A549 treated with CpdA at 1 μM for 4 hours (cell line): ENCODE measurements at places on chromosomes 4 and X. TPM values are rescaled to one million over a fixed set of nuclear protein-coding genes. Genes with fewer than 3 reads are reported as not detected.

SSX4 gene
- total RNA-seq, result not detected in 5 replicates

ITGB1BP2 gene
- 0.87 to 1.2 TPM (median 1.0 TPM) in 5 replicates for total RNA-seq

GAB1 gene
- 1.8 to 2.3 TPM (median 2.2 TPM) in 5 replicates for total RNA-seq

GLRA3 gene
- total RNA-seq, result not detected in 5 replicates

DYNLT3 gene
- 14.7 to 21.8 TPM (median 17.0 TPM) in 5 replicates for total RNA-seq

NPY5R gene
- not detected in 5 replicates for total RNA-seq

BGN gene
- total RNA-seq, result 0.06 to 0.10 TPM in 2 of 5 replicates, not detected in the others

WFS1 gene
- total RNA-seq, result 14.0 to 18.0 TPM (median 15.0 TPM) in 5 replicates

FANCB gene
- 2.7 to 4.0 TPM (median 3.4 TPM) in 5 replicates for total RNA-seq

HTN3 gene
- total RNA-seq, result not detected in 5 replicates

CXorf51A gene
- not detected in 5 replicates for total RNA-seq

GABRG1 gene
- total RNA-seq, result not detected in 5 replicates

PDE5A gene
- total RNA-seq, result 0.13 to 0.32 TPM (median 0.25 TPM) in 5 replicates

METAP1 gene
- 48.1 to 59.8 TPM (median 53.9 TPM) in 5 replicates for total RNA-seq

DSPP gene
- not detected in 5 replicates for total RNA-seq

TMEM255A gene
- 0.06 to 0.15 TPM (median 0.10 TPM) in 5 replicates for total RNA-seq

CLCN4 gene
- total RNA-seq, result 3.1 to 5.0 TPM (median 4.0 TPM) in 5 replicates

SHOX gene
- not detected in 5 replicates for total RNA-seq

CT45A2 gene
- 0.07 TPM in 1 of 5 replicates, not detected in the others for total RNA-seq

CDX4 gene
- total RNA-seq, result not detected in 5 replicates

SSX3 gene
- not detected in 5 replicates for total RNA-seq

RTL5 gene
- total RNA-seq, result 2.3 to 2.6 TPM (median 2.5 TPM) in 5 replicates

STK32B gene
- total RNA-seq, result 20.5 to 23.6 TPM (median 21.6 TPM) in 5 replicates

CT45A9 gene
- not detected in 5 replicates for total RNA-seq

SPATA18 gene
- total RNA-seq, result 3.8 to 5.1 TPM (median 4.5 TPM) in 5 replicates

MSMO1 gene
- 17.7 to 20.7 TPM (median 18.6 TPM) in 5 replicates for total RNA-seq

GATA1 gene
- total RNA-seq, result not detected in 5 replicates

NEK1 gene
- 2.3 to 4.3 TPM (median 2.8 TPM) in 5 replicates for total RNA-seq

GABRE gene
- total RNA-seq, result 21.5 to 29.3 TPM (median 26.0 TPM) in 5 replicates
